Foreskin fibroblast (primary cell): ENCODE measurements at places on chromosomes 7 and 10.

DNA sequence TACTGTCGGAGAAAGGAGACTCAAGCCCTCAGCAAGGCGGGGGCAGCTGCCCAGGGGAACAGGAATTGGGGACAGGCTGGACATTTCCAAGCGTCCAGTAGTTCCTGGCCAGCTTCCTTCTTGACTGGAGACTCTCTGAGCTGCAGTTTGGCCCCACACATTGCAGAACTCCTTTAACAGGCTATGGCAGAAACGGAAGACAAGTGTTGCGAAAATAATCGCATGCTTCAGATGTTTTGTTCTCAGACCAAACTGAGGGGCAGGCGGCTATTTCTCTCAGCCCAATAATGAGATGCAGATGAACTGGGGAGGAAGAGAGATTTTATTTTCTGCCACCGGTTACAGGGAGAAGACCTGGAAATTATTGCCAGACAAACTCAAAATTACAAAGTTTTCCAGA, 88.0 kb upstream of the PFKP start:
- DNase-seq: no peak

DNA sequence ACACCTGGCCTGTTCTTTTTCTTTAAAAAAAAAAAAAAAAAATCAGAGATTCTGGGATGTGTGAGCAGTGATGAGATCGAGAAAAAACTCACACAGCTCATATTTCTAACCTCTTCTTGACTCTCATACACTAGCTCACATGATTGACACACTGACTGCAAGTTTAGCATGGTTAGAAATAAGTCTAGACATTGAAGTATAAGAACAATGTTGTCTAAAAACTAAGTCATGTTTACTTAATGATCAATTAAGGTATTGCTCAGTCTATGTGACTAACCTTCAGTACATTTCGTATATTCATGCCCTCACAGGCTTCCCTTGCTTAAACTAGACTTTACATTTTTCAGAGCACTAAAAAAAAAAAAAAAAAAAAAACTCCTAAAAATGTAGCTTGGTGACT, 775.1 kb downstream of the GATA3 start:
- DNase-seq: no peak

- no peak for DNase-seq
Measured at GRCh38 chr10:23325132-23325531, 19.5 kb downstream of the C10orf67 start.

GRCh38 chr7:7911369-7912123, 57.0 kb upstream of the GLCCI1 start:
- DNase-seq: peak; percentile 38

DNA sequence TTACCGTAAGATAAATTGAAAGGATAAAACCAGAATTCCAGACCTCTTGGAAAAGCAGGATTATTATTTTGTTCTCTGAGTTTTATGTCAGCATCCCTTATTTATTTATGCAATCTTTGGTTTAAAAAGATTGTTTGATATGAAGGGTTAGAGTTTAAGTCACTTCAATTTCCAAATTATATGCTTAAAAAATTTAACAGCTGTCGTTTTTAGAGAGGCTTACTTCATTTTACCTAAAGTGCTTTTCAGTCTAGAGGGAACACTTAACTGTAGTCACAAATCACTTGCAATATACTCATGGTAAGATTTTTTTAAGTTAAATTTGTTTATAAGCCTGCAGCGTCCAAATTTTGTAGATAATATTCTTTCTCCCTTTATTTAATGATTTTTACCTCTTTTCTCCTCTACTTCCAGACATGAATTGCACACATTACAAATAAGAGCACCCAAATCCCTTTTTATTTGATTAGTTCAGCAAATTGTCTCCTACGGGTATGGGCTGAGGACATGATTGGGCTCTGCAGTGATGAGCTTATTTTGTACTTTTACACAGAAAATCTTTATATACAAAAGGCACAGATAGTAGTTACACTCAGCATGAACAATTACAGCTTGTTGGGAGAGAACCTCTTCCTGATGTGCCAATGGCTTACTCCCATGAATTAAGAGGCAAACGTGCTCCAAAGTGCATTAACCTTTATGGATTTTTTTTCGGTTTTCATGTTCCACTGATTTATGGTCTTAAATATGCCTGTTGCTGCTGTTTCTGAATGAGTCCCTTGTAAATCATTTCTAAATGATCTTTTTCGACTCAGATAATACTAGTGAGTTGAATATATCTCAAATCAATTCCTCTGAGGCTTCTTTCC, 319.3 kb upstream of the LRGUK start:
- no peak for DNase-seq

DNA sequence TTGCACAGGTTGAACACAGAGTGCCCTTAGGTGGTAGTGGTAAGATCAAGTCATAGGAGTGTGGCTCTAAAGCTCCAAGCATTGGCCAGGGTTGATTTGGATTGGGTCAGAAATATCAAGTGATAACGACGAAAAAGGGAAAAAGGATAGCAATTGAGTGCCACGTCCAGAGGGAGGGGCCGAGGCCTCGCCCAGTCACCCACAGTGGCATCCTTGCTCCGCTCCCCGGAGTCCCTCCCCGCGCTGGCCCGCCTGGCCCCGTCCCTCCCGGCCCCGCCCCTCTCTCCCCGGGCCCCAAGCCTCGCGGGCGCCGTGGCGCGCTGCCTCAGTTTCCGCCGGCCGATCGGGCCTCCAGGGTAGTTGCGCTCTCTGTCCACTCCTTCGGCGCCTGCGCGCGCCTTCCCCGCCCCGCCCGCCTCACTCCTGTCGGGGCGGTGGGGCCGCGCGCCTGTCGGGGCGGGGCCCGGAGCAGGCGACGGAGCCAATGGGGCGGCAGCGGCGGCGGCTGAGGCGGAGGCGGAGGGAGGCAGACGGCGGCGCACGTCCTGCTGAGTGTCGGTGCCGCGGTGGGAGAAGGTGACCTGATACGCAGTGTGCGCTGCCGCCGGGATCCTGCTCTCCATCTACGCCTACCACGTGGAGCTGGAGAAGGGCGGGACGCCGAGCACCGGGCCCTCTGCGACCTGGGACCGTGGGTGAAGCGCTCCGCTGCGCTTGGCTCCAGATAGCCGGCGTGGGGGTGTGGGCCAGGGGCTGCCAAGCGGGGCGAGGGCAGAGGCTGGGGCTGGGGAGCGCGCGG, 209.1 kb upstream of the ZNF722 start:
- DNase-seq: no peak
